ENCODE measurements at places on chromosomes 4 and X. TPM values are rescaled to one million over a fixed set of nuclear protein-coding genes. Genes with fewer than 3 reads are reported as not detected.
A peak's percentile ranks its signal among the peaks of the same experiment; 100 is the strongest.

The DDX53 gene
- total RNA-seq, result not detected

The FAM156B gene
- 18.3 TPM for total RNA-seq

- peaks cover 4% of the 10 kb centered on the region for H3K36me3 ChIP-seq
- DNase-seq, result no peak
- H3K27me3 ChIP-seq, result no peaks in the 10 kb centered on the region
- H3K4me1 ChIP-seq, result peaks cover 25% of the 10 kb centered on the region
Observed at GRCh38 chr4:113170805-113171468, 121.5 kb downstream of the ANK2 start.

- H3K4me1 ChIP-seq, result peaks cover 9% of the 10 kb centered on the region
- DNase-seq, result peak; percentile 83
- H3K27me3 ChIP-seq, result peaks cover 14% of the 10 kb centered on the region
- H3K36me3 ChIP-seq, result peaks cover 3% of the 10 kb centered on the region
- no peak overlapping the region for H3K27ac ChIP-seq
Observed at GRCh38 chr4:610411-611261, 14.7 kb upstream of the PDE6B start.

DNA sequence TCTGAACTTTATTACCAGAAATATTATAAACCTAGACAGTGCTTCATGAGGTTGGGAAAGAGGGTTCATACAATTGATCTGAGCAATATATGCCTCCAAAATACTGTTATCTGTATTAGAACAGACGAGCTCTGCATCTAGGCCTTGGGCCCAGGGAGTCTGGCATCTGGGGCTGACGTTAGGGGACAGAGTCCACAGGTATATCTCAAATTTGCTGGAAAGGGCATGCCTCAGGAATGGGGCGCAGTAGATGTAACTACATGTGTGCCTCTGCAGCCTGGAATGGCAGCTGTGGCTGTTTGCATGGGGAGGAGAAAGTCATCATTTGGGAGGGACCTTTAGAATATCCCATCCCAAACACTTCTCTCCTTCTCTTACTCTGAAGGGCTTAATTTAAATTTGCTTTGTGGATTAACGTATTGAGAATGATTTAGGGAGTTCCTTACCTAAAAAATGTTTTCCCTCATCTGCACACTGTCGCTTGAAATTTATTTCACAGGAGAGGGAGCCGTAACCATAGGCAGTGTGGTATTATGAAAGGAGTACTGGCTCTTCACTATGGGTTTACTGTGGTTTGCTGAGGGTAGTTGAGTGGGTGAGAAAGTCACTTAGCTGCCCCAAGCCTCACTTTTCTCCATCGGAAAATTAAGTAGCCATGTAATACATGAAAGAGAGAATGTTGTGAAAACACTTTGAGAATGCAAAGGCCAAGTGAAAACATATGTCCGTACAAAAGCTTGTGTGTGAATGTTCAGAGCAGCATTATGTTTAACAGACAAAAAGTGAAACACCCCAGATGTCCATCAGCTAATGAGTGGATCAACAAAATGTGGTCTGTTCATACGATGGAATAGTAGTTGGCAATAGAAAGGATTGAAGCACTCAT is 5.9 kb downstream of the ADD1 start:
- peak overlapping the region; percentile 23 for H3K27ac ChIP-seq
- no peak overlapping the region for H3K4me3 ChIP-seq
- no peaks in the 10 kb centered on the region for H3K27me3 ChIP-seq
- H3K4me1 ChIP-seq, result peaks cover 75% of the 10 kb centered on the region

DNA sequence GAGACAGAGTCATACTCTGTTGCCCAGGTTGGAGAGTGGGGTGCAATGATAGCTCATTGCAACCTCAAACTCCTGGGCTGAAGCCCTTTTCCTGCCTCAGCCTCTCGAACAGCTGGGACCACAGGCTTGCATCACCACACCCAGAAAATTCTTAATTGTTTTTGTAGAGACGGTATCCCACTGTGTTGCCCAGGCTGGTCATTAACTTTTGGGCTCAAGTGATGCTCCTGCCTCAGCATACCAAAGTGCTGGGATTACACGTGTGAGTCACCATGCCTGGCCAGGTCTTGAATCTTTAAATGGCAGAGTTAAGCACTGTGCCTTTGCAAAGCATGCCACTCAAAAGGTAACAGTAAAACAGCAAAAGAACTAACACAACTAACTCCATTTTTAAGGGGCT is 28.6 kb upstream of the BBS12 start:
- no peak for DNase-seq
- H3K4me3 ChIP-seq, result no peak overlapping the region
- H3K27me3 ChIP-seq, result no peaks in the 10 kb centered on the region
- no peak overlapping the region for H3K27ac ChIP-seq

DNA sequence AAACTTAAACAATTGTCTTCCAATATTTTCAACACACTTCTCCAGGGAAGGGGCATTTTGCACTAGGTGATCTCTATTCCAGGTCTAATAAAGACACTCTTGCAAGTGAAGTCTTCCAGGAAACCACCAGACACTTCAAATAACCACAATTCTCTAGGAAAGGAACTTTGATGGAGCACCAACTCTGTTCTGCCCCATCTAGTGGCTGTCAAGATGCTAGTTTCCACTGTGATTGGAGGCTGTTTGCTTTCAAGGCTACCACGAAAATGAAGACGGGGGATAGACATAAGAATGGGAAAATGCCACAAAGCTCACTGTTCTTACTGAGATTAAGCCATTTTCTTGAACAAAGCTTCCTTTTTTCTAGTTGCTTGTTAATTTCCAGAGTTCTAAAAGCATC is 100.6 kb upstream of the F9 start:
- DNase-seq, result no peak
- H3K4me1 ChIP-seq, result no peaks in the 10 kb centered on the region
- no peak overlapping the region for H3K4me3 ChIP-seq

Measured in chondrocyte (in vitro differentiated cells).